ENCODE measurements at places on chromosomes 11 and 22.

DNA sequence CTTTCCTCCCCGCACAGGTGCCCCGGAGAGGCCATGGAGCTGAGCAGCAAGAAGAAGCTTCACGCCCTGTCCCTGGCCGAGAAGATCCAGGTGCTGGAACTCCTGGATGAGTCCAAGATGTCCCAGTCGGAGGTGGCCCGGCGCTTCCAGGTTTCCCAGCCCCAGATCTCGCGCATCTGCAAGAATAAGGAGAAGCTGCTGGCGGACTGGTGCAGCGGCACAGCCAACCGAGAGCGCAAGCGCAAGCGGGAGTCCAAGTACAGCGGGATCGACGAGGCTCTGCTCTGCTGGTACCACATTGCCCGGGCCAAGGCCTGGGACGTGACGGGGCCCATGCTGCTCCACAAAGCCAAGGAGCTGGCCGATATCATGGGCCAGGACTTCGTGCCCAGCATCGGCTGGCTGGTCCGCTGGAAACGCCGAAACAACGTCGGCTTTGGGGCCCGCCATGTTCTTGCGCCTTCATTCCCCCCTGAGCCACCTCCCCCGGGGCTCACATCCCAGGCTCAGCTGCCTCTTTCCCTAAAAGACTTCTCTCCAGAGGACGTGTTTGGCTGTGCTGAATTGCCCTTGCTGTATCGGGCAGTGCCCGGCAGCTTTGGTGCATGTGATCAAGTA is 1.3 kb downstream of the TIGD3 start:
- DNase-seq: no peak

DNA sequence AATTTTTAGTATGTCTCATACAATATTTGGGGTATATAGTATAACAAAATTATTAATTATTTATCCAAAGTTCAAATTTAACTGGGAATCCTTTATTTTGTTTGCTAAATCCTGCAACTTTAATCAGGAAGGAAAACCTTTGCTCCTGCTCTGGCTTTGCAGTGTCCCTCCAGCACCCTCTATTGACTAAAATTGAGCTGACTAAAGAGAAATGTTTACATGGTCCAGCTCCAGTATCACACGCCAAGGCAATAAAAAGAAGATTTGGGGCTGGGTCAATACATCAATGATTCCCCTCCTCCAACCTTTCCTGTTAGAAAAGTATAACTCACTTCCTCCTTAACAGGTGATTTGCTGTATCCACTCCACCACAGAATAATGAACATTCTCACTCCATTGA is 153.0 kb upstream of the LRRC4C start:
- no peak for DNase-seq

DNA sequence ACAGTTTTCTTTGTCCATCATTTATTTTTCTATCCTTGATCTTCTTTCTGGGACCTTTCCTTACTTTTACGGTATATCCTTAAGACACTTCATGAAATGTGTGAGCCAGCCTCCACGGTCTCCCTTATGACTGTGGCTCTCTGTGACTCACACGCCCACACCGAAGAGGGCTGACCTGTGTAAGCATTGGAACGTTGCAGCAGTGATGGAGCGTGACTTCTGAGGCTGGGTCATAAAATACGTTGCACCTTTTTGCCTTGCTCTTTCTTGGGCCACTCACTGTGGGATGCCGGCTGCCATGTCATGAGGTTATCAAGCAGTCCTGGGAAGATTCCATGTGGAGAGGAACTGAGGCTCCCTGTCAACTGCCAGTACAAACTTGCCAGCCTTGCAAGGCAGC is 96.3 kb upstream of the RAB1B start:
- DNase-seq: no peak

- DNase-seq: no peak
Observed at GRCh38 chr11:20080032-20080685, 80.1 kb downstream of the DBX1 start.

DNA sequence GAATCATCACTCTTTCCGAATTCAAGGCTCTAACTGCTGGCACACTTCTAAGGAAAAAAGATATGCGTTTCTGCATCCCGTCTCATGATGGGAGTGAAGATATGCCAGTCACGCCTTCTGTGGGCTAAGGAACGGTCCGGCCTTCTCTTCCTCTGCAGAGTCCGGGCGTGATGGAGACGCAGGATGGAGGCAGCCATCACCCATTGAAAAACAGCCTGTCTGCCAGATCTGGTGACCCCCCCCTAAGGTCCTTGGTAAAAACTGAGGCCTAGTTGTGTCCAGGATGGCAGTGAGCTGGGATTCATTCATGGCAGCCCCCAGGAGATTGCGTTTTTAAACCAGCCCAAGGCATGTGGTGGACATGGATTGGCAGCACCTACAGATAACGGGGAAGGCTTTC is 6.9 kb upstream of the EFCAB6 start:
- no peak for DNase-seq

DNA sequence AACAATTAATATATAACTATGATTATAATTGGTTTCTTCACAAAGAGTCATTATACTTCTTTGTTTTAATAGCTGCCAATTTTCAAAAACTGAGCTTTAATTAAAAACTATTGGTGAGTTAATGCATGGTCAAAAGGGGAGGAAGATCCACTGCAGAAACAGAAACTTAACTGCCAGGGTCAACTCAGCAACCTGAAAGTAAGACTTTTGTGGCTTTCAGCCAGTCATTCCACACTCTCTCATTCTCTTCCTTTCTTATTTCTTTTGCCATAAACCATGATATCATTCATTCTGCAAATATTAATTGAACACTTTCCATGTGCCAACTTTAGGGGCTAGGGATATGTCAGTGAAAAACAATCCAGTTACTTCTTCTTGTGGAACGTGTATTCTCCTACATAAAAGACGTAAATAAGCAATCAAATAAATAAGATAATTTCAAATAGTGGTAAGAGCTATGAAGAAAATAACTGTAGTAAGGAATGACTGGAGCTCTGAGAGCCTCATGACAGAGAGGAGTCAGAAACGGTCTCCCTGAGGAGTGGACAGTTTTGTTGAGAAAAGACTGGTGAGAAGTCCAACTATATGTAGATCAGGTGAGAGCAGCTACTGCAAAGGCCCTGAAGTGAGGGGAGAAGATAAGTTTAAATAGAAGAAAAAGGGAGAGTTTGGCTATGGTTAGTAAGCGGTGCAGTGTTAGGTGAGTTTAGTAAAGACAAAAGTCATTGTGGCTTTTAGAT is 130.5 kb downstream of the GRIA4 start:
- DNase-seq: no peak

DNA sequence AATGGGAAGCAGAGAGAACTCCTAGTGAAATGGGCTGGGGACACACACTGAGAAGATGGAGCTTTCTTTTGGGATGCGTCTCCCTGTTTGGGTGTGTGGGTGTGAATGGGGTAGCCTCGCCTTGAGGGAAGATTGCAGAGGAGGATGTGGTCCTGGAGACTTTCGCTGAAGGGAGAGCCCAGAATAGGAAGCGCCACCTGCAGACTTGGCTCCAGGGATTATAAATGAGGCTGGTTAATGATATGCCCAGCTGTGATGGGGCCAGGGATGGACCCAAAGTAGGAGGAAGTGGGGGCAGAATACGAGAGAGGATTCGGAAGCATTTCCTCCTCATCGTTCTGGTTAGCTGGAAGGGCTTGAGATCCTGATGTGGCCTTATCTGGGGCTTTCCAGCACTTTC is 13.7 kb downstream of the RELT start:
- DNase-seq: no peak

- no peak for DNase-seq
Observed at GRCh38 chr11:15038963-15039362, 34.4 kb upstream of the CALCB start.

DNA sequence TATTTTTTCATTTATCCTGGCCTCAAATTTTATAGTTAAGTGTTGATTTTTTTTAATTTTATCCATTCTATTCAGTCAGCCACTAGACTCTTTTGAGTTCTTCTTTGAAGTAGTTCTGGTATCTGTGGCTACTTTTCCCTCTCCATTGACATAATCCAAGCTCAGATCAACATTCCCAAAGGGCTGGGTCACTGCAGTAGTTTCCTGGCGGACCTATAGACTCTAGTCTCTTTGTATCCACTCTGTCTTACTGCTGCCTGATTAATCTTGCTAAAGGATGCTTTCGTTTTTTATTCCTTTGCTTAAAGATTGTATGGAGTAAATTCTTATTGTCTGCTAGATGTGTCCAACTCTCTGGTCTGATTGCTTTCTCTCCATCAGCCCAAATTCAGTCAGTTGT is 87.6 kb downstream of the UVRAG start:
- DNase-seq: no peak

DNA sequence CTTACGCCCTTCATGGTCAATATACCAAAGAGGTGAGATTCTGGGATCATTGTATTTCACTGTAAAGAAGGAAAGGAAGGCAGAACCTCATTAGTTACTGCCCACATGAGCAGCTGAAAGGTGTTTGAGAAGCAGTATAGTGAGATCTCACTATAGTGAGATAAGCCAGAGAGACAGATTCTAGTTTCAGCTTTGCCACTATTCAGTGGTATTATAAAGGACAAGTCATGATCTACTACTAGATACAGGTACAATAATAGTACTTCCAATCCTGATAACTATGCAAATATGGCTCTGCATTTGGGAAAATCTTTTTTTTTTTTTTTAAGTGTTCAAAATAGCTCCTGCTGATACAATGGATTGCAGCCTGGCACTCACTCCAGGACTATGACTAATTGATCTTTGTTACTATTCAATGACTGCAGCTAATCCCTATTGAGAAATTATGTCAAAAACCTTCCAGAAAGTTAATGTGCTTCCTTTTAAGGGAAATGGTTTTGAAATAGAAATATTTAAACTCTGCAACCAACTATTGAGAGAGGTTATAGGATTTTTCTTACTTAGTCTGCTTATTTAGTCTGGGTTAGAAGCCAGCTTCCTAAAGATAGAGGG is 8.3 kb upstream of the DLAT start:
- DNase-seq: no peak
